ENCODE measurements at places on chromosomes 1 and 21.
A peak's percentile ranks its signal among the peaks of the same experiment; 100 is the strongest.

GRCh38 chr1:78145105-78145580 is 99.4 kb downstream of the GIPC2 start:
- peak; percentile 21 for DNase-seq

- no peak for DNase-seq
These were observed at the start of gene ASTN1 for GRCh38 chr1:177164380-177165068. Gene ASTN1, minus strand, starts transcription at chr1:177164712. Its CDS starts 36 bp downstream, at chr1:177164676.

DNA sequence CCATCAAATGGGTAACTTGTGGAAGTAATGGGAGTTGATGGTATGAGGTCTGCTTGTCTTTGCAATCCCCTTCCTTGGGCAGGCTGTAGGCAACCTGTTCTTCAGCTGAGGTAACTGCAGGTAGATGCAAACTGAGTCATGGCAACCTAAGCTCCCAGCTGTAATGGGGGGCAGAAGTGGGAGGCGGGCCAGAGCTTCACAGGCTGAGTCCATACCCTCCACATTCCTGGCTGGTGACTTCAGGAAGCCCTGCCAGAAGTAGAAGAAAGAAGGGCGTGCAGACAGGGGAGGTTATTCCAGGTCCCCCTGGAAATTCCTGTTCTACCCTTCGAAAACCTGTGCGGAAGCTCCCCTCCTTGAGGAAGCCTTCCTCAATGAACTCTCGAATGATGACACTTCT is 44.9 kb downstream of the ARHGEF11 start:
- no peak for DNase-seq

GRCh38 chr1:207431508-207431907 is 22.6 kb upstream of the CR2 start:
- no peak for DNase-seq

DNA sequence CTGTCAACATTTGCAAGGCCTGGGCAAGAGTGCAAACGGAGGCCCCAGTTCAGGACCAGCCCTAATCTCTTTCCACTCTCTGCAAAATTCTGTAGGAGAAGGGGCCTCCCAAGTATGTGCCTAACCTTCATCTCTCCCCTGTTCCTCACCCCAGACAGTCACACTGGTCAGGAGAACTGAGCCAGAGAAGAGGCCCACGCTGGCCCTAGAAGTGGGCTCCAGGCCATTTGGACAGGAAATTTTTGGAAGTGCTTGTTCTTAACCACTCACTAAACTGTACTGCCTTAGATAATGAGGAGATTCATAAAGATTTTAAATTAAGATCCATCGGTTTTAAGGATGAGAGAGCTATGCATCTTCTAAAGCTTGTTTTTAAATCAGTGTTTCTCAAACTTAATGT is 129.7 kb upstream of the ADGRL2 start:
- DNase-seq: no peak

DNA sequence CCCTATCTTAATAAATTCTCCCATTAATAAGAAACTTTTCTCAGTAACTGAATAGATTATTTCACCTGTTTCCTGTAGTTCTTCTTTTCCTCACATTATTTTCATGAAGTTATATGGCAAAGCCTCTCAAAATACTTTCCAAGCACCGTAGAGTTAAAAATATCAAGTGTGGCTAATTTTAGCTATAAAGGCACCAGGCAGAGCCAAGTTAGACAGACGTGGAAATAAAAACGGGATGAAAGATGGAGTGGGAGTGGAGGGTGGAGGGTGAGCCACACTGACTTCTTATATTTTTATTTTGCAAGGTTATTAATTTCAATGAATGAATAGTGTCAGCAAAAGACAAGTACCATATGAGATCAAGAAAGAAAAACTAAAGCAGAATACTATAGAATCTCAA is 71.7 kb downstream of the ENAH start:
- DNase-seq: no peak

DNA sequence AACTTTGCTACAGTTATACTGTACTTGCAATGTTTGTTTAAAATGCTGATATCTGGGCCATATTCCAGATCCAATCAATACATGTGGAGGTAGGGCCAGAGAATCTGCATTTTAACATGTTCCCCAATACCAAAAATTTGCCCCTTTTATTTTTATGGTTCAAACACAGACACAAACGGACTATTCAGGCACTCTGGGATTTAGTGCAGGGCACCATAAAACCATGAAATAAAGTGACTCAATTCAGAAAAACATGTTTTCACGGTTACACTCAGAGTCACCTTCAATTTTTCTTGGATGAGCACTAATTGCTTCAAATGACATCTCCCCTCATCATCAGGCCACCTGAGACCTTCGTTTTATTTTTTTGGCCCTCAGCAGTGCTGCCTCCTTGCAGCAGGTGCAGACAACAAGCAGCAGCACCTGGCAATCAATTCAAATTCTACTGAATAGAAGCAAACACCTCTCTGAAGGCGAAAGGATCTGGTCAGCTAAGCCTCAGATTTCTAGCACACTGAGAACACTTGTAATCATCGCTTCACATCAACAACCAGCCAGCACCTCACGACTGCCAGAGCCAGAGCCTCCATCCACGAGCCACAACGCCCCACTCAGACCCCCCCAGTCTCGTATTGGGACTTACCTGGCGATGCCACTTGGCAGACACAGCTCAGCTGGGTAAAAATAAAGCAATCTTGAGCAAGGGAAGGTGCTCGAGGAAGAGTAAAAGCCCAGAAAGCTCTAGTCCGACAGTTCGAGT is 1.1 kb downstream of the ERO1B start:
- DNase-seq: peak; percentile 4

DNA sequence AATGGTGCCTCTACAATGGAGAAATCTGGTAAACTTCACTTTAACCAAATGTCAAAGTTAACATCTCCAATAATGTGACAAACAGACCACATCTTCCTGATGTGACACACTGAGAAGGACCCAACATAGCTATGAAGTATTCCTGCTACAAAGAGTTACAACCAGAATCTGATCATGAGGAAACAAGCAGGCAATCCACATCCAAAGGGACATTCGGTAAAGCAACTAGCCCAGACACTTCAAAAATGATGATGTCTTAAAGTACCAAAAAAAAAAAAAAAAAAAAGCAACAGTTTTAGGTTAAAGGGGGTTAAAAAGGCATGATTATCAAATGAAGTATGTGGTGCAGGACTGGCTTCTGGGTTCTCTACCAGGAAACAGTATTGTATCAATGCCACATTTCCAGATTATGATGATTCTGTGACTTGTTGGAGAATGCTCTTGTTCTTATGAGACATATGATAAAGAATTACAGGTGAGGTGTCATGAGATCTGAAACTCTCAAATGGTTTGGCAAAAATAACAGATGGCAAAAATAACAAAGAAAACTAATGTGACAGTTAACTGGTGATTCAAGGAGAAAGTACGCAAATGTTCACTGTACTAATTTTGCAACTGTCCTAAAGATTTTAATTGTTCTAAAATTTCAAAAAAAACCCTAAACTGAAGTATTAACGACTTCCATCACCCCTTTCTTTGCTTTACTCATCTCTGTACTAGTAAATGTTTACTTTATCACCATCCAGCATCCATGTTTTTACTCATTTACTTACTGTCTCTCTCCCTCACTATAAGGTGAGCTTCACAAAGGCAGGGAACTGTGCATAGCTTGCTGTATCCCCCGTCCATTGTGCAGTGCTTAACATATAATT is 2.8 kb downstream of the CD58 start:
- DNase-seq: no peak

DNA sequence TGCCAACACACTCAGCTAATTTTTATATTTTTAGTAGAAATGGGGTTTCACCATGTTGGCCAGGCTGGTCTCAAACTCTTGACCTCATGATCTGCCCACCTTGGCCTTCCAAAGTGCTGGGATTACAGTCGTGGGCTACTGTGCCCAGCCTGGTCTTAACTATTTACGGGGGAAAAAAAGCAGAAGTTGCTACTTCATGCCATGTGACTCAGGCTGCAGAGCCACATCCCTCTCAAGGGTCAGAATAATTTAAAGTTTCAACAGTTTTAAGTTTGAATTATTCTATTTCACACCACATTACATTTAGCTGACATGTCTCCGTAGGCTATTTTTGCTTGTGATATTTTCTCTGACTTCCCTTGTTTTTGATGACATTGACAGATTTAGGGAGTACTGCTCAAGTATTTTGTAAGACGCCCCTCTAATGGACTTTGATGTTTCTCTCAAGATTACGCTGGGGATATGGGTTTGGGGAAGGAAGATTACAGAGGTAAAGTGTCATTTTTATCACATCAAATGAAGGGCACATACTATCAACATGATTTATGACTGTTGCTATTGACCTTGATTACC is 14.6 kb upstream of the AGBL4 start:
- DNase-seq: no peak

DNA sequence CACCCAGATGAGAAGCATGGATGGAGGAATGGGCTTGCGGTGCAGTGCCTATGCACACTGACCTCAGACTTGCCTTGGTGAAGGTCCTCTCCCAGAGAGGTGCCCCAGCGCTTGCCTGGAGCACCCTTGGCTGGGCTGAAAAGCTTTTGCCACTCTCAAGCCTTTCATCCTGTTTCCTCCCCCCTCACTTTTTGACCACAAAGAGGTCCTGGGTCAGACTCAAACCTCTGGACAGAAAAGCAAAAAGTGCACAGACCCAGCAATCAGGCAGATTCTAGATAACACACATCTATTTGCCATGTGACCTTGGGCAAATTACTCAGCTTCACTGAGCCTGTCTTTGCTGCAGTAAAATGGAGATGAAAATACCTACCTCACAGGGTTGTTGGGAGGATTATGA is 7.3 kb downstream of the TMEM35B start:
- no peak for DNase-seq

DNA sequence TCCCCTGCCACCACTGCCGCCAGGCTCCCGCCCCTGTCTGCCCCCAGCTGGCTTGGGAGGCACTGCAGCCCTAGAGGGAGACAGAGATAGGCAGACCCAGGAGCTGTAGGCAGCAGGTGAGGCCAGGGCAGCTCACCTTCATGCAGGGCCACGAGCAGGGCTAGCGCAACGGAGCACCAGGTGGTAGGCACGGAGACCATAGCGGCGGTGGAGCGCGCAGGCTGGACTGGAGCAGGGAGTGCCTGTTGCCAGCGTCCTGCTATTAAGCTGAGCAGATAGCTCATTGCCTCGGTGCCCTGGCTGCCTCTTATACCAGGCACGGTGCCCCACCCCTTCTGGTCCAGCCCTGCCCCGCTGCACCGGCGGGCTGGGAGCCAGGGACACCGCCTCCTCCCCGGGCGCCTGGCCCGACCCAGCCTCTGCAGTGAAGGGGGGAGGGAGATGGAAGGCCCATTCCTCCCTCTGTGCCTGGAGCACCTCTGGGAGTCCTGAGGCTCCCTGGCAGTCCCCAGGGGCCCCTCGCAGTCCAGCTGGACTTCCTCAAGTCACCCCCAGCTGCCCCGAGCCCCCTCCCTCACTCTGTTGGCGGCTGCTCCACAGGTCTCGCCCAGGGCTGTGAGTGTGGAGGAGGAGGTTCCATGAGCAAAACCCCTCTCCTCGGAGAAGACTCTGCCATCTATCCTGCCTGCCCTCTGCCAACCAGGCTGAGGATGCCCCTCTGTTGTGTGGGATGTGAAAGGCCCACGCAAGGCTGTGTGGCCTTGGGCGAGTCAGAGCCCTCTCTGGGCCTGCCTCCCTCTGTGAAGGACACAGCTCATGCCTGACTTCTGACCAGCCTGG is at the start of gene EDN2:
Gene EDN2 (minus strand): TSS at position 282 of the 840 bp plus-strand sequence. CDS start 82 bp downstream, at position 200.
- DNase-seq: peak; percentile 82

DNA sequence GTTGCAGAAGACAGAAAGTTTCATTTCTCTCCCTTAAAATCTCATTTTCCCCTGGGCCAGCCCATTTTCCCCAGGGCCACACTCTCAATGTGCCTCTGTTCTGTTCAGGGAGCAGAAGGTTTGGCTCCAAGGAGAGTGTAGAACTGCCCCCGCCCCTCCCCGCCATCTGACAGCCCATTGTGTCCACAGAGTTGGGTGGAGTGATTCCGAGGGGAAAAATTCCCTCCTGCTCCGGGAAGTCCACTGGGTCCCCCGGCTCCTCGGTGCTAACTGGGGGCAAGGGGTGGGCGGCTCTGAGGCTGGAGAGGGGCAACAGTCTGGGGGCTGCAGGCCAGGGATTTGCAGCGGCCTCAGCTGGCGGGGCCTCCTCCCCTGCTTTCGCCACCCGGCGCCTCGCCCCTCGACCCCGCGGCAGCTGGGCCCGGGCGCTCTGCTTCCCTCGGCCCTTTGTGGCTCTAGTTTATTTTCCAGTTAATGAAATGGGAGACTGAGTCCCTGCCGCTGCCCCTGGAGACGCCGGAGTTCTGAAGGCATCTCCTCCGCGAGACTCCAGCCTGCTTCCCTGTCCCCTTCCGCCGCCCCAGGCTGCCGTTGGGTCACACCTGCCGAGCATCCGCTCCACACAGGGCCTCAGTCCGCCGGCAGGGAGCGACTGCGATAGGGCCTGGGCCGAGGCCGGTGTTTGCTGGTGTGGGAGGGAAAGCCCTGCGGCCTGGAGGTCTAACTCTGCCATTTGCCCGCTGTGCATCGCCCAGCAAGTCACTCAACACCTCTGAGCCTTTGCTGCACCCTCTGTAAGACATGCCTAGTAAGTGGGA is 14.7 kb upstream of the KIRREL1 start:
- no peak for DNase-seq

- no peak for DNase-seq
These were observed 14.7 kb downstream of the S100A10 start for GRCh38 chr1:151978922-151979321.

GRCh38 chr1:112694363-112694929 is 12.5 kb downstream of the RHOC start:
- no peak for DNase-seq

DNA sequence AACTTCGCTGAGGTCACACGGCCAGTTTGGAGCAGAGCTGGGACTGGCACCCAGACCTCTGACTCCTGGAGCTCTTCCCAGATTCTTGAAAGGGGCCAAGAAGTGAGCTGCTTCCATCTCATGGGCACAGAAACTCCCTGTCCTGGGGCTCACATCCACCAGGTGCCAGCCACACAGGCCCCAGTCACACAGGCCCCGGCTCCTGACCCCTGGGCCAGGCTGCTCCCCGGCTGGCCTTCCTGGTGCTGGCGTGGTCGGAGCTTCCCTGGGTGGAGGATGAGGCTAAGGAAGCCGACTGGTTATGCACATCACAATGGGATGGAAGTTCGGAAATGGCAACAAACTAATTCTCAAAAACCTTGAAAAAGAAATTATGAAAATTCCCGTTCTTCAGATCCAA is 3.0 kb upstream of the GABRD start:
- no peak for DNase-seq

GRCh38 chr1:21865943-21866706 is 54.1 kb downstream of the LDLRAD2 start:
- no peak for DNase-seq

- no peak for DNase-seq
These were observed 13.7 kb downstream of the LRRC8B start for GRCh38 chr1:89538361-89538760.

GRCh38 chr1:218739426-218739825 is 394.3 kb downstream of the TGFB2 start:
- DNase-seq: no peak
